Heart left ventricle (tissue), 16 donors: ENCODE measurements at places on chromosomes 4 and X. TPM values are rescaled to one million over a fixed set of nuclear protein-coding genes. Genes with fewer than 3 reads are reported as not detected.

Gene RAB28
- 17.5 TPM for total RNA-seq

Gene DMP1
- not detected for total RNA-seq

Gene ANXA10
- total RNA-seq = not detected

DNA sequence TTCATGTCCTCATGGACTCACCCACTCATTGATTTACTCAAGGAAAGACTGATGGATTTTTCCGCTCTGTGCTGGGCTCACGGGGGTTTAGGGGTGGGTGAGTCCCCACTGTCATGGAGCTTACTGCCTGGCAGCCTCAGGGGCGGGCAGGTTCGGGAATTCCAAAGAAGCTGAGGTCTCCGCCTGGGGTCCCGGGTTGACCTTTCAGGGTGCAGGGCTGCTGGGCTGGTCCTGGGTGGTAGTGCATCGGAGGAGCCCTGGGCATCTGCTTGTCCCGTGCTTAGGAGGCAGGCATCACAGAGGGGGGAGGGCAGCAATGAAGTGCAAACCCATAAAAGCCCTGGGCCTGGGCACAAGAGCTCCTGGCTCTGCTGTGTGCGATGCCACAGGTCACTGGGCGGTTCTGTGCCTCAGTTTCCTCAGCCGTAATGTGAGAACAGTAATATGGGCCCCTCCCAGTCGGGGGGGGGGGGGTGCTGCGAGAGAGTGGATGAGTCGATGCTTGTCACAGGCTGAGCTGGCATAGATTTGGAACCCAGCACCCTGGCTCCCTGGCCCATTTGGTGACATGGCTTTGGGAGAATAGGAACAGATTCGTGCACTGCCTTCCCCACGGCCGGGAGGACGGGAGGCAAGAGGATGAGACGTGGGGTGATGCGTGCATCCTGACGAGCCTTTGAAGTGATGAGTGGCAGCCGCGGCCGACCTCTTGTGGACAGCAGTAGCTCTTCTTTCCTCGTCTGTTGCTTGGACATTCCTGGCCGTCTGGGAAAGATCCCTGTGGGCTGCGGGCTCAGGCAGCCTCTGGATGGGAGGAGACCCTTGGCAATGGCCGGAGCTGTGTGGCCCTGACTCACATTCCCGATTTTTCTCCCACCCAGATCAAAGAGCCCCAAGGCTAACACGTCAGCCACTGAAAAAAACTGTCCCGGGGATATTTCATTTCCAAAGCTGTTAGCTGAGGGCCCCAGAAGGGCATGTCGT is 42.0 kb downstream of the PSAPL1 start:
- no peaks in the 10 kb centered on the region for H3K4me1 ChIP-seq
- DNase-seq = peak; percentile 40
- no peak overlapping the region for H3K4me3 ChIP-seq
- H3K27me3 ChIP-seq = no peaks in the 10 kb centered on the region
- no peaks in the 10 kb centered on the region for H3K36me3 ChIP-seq

GRCh38 chr4:182189103-182189878 is 53.9 kb upstream of the TENM3 start:
- DNase-seq = no peak
- H3K36me3 ChIP-seq = no peaks in the 10 kb centered on the region
- H3K27ac ChIP-seq = no peak overlapping the region
- no peak overlapping the region for H3K4me3 ChIP-seq

DNA sequence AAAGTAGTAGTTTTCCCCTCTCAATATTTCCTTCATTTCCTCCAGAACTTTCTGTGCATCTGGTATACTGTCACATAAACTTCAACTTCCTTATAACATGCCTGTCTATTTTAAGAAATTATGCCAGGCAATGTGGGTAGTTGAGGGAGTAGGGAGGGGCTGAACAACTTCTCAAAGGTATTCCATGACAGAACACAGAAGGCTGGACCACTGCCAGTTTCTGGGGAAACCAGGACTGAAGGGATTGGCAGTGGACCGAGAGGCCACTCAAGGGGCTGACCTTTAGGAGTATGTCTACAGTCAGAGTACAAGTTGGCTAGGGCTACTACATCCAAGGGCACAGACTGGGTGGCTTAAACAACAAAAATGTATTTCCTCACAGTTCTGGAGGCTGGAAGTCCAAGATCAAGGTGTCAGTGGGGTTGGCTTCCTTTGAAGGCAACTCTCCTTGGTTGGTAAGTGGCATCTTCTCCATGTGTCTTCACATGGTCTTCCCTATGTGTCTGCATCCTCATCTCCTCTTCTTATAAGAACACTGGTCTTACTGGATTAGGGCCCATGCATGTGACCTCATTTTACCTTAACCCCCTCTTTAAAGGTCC is 6.9 kb downstream of the SH3RF1 start:
- DNase-seq = peak; percentile 84
- H3K27me3 ChIP-seq = no peaks in the 10 kb centered on the region
- no peak overlapping the region for H3K4me3 ChIP-seq
- no peak overlapping the region for H3K27ac ChIP-seq

GRCh38 chrX:72073633-72074032 is 58.1 kb downstream of the RTL5 start:
- DNase-seq = no peak
- H3K36me3 ChIP-seq = no peaks in the 10 kb centered on the region
- no peak overlapping the region for H3K27ac ChIP-seq
- peaks cover 54% of the 10 kb centered on the region for H3K27me3 ChIP-seq

DNA sequence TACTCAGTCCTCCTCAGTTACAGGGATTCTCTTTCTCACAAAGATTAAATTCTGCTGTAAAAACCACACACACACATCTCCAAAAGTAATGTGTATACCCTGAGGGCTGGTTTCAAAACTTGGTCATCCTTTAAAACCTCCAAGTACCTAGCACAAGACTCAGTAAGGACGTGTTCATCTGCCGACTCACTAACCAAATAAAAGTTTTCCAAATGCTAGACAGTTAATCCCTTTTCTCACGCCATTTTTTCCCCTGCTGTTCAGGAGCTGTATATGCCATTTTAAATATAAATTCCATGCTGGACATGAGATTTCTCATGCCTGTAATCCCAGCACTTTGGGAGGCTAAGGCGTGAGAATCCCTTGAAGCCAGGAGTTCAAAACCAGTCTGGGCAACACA is 3.9 kb upstream of the SAT1 start:
- H3K27ac ChIP-seq = no peak overlapping the region
- no peak overlapping the region for H3K4me3 ChIP-seq
- H3K36me3 ChIP-seq = peaks cover 4% of the 10 kb centered on the region
- H3K27me3 ChIP-seq = no peaks in the 10 kb centered on the region
- no peaks in the 10 kb centered on the region for H3K4me1 ChIP-seq
